Esophagus muscularis mucosa (tissue), 4 donors: ENCODE measurements at places on chromosomes 1 and 21.

DNA sequence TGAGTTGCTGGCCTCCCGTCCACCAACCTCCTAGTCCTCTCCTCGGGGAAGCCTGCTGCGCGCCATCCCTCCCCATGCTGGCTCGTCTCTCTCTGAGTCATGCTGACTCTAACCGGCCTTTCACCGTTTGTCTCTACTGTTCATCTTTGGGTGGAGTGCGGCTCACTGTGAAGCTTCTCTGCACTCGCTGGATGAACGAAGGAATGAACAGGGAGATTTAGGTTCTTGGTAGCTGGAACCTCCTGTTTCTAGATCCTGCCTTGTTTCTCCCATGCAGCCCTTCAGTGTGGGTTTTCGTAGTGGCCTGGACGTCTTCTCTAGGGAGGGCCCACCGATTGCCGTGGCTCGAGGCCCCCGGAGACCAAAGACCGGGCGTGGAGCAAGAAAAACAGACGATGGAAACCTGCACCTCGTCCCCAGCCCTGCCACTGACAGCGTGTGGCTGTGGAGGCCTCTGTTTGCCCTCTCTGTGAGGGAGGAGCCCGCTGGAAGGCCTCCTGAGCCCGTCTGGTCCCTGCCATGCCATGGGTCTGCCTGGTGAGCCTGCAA lies 227.6 kb upstream of the C1orf174 start:
- peaks cover 35% of the 10 kb centered on the region for H3K27me3 ChIP-seq
- DNase-seq = no peak
- H3K27ac ChIP-seq = no peak overlapping the region
- H3K36me3 ChIP-seq = no peaks in the 10 kb centered on the region

GRCh38 chr1:228420968-228421826 lies 4.5 kb upstream of the TRIM17 start:
- H3K36me3 ChIP-seq = no peaks in the 10 kb centered on the region
- peaks cover 17% of the 10 kb centered on the region for H3K27me3 ChIP-seq
- peaks cover 14% of the 10 kb centered on the region for H3K4me1 ChIP-seq
- H3K27ac ChIP-seq = no peak overlapping the region
- H3K4me3 ChIP-seq = no peak overlapping the region
- no peak for DNase-seq

- H3K4me1 ChIP-seq = peaks cover 79% of the 10 kb centered on the region
- H3K4me3 ChIP-seq = peak overlapping the region; percentile 97
- no peaks in the 10 kb centered on the region for H3K27me3 ChIP-seq
- H3K36me3 ChIP-seq = no peaks in the 10 kb centered on the region
Observed at GRCh38 chr1:156115514-156116374, 1.2 kb downstream of the LMNA start.

- no peak overlapping the region for H3K27ac ChIP-seq
- no peaks in the 10 kb centered on the region for H3K36me3 ChIP-seq
- H3K4me3 ChIP-seq = no peak overlapping the region
- H3K27me3 ChIP-seq = no peaks in the 10 kb centered on the region
- no peaks in the 10 kb centered on the region for H3K4me1 ChIP-seq
Observed at GRCh38 chr1:206068314-206068713, 15.3 kb downstream of the RHEX start.

DNA sequence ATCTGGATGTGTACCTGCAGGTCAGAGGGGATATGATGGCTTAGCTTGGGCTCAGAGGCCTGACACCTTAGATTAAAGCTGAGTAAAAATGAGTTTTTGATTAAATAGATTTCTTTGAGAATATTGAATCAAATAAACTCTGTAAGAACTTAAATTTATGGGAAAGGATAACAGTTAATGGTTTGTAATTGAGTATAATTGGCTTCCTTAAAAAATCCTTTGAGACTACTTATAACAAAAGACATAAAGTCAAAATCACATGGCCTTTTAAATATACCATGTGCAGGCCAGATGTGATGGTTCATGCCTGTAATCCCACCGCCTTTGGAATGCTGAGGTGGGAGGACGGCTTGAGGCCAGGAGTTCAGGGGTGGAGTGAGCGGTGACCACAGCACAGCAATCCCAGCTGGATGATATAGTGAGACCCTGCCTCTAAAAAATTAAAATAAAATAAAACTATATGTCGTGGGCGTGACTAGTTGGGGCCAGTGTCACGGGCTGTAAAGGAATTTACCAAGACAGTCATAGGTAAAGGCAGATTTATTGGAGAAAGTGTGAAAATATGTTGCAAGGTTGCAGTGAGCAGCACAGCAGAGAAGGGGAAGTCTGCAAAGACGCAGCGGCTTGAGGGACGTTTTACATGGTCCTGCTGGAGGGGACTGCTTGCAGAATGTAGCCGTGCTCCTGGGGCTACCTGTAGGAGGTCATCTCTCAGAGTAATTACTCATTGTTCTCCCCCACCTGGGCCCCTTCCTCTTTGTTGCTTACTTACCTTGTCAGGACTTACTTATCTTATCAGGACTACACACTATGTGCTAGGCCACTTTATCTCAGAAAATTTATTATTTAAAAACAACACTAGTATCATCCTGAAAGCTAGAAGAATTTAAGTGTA lies 122.3 kb downstream of the ZMYM4 start:
- H3K4me1 ChIP-seq = no peaks in the 10 kb centered on the region
- H3K27me3 ChIP-seq = no peaks in the 10 kb centered on the region
- no peak overlapping the region for H3K4me3 ChIP-seq

DNA sequence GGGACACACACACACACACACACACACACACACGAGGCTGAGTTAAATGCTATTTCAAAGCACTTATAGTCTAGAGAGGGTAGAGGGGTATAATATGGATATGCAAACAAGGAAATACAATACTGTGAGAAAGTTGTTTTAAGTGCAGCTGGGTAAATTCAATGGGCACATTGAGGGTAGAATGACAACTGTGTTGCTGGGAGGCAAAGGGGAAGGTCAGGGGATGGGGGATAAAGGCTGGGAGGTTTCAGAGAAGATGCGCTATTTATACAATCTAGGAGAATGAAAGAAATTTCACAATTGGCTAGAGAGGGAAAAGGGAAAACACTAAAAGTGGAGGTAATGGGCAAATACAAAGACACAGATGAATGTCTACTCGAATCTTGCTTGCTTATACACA lies 19.4 kb downstream of the EXTL2 start:
- H3K27ac ChIP-seq = no peak overlapping the region
- H3K4me3 ChIP-seq = no peak overlapping the region
- DNase-seq = no peak
- no peaks in the 10 kb centered on the region for H3K4me1 ChIP-seq
- no peaks in the 10 kb centered on the region for H3K27me3 ChIP-seq

GRCh38 chr21:33539616-33540015 lies 2.3 kb downstream of the GART start:
- peaks cover 23% of the 10 kb centered on the region for H3K4me1 ChIP-seq
- DNase-seq = no peak
- no peak overlapping the region for H3K4me3 ChIP-seq
- H3K27me3 ChIP-seq = no peaks in the 10 kb centered on the region

- H3K36me3 ChIP-seq = peaks cover 42% of the 10 kb centered on the region
- H3K4me3 ChIP-seq = no peak overlapping the region
- H3K4me1 ChIP-seq = no peaks in the 10 kb centered on the region
- no peak overlapping the region for H3K27ac ChIP-seq
Observed at GRCh38 chr1:116538544-116538943, 32.3 kb downstream of the CD58 start.

DNA sequence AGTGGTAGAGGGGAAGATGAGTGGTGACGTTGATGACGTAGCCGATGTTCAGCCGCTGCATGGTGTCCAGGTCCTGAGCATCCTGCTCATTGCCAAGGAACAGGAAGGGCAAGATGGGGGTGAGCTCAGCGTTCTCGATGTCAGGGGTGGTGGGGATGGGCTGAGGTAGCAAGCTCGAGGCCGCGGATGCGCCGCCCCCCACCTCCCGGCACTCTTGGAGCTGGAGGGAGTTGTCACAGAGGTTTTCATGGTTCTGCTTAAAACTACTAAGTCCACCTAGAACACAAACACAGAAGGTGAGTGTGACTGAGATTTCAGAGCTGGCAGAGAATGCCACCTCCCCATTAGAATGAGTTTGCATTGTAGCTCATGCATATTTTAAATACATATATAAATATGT lies 35.7 kb downstream of the DUSP10 start:
- H3K36me3 ChIP-seq = peaks cover 15% of the 10 kb centered on the region
- peaks cover 61% of the 10 kb centered on the region for H3K4me1 ChIP-seq
- H3K4me3 ChIP-seq = no peak overlapping the region
- DNase-seq = no peak
- peak overlapping the region; percentile 76 for H3K27ac ChIP-seq
- H3K27me3 ChIP-seq = no peaks in the 10 kb centered on the region

GRCh38 chr1:165883056-165883455 lies 55.6 kb downstream of the UCK2 start:
- H3K36me3 ChIP-seq = no peaks in the 10 kb centered on the region
- no peak overlapping the region for H3K27ac ChIP-seq
- DNase-seq = no peak
- no peaks in the 10 kb centered on the region for H3K27me3 ChIP-seq
- peaks cover 18% of the 10 kb centered on the region for H3K4me1 ChIP-seq
